Adrenal gland (tissue), 19 donors: ENCODE measurements at places on chromosomes 2 and 18.
A peak's percentile ranks its signal among the peaks of the same experiment; 100 is the strongest.

- DNase-seq, result no peak
These were observed 148.3 kb downstream of the AQP4 start for GRCh38 chr18:26717123-26717719.

GRCh38 chr18:59802031-59802430 lies 97.8 kb upstream of the PMAIP1 start:
- no peak for DNase-seq

DNA sequence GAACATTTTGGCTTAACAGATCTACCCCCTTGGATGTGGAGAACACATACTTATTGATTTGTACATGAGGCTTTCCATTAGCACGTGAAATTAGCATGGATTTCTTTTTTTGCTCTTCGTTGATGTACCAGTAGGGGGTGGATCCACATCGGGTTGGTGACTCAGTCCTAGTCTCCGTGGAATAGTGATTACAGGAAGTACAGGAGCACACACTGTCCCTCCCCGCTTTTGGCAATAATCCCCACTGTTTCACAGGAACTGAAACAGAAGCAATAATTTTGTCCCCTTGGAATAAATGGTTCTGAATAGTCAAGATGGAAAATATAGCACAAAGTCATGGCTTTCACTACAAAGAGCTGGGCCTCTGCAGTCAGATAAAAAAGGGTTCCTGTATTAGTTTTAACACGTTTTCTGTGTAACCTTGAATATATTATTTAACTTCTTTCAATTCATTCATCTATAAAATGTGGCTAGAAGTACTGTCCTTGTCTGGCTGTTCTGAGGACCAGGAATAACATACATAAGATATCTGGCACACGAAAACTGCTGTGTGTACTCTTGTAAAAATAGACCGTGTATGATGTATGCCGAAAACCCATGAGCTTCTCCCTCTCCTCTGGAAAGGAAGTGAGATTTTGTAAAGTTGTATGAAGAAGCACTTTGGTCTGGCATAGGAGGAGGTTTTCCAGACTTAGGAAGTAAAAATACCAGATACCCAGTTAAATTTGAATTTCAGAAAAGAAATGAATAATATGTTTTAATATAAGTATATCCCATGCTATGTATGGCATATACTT lies 229.2 kb downstream of the GALR1 start:
- DNase-seq, result peak; percentile 55

- no peak for DNase-seq
These were observed 102.9 kb upstream of the EPB41L3 start for GRCh38 chr18:5646739-5647138.

DNA sequence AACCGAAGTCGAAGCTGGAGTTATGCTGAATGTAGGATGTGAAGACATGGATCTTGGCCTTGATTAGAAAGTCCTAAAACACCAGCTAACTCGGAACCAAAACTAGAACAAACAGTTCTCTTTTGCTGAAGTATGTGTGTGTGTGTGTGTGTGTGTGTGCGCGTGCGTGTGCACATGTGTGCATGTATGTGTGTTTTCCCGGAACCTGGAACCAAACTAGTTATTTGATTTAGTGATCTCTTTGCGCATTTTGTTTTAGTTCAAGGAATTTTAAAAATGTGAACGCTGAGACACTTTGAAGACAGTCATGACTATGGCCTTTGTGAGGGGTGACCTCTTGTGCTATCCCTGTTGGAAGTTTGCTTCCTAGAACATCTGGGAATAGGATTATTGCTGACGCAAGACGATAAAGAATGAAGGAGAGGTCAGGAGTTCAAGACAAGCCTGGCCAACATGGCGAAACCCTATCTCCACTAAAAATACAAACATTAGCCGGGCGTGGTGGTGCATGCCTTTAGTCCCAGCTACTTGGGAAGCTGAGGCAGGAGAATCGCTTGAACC lies 23.8 kb downstream of the FHL2 start:
- DNase-seq, result no peak

- no peak for DNase-seq
These were observed 147.1 kb downstream of the PHLPP1 start for GRCh38 chr18:62862466-62862865.

DNA sequence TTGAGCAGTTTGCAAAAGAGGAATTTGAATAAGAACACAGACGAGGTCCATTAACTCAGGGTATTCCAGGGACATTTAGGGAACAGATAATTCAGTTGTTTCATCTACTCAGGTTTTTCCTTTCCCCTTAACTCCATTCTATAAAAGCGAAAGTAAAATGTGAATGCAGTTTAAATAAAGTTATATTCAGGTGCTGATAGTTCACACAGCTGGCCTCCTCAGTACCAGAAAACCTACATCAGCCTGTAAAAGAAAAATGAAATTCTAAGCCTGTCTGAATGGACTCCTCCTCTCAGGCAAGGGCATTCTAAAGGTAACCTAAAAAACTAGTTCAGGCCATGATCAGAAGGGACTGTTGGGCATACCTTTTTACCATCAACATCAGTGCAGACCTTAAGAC lies 873.8 kb downstream of the SUCLG1 start:
- no peak for DNase-seq

GRCh38 chr18:74183130-74183529 lies 34.8 kb downstream of the TIMM21 start:
- no peak for DNase-seq
